Dorsolateral prefrontal cortex (tissue), 122 donors: ENCODE measurements at places on chromosomes 3 and 15.

GRCh38 chr3:15319575-15319974 is 12.8 kb downstream of the SH3BP5 start:
- DNase-seq = no peak

DNA sequence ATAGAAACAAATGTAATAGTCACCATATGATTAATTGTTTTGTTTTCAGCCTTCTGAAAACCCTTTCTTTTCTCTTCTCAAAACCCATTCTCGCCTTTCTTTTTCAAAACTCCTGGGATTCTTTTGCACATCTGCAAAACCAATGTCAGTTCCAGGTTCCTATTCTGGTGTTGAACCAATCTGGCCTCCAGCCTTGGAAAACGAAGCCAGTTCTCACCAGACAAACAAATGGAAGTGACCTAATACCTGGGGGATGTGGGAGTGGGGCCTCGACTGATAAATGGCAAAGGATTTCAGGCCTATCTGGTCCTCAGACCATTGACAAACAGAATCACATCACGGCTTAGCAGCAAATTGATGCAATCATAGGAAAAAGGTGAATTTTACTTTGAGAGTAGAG is 73.0 kb downstream of the COL8A1 start:
- DNase-seq = no peak

GRCh38 chr3:4350789-4351163 is 47.6 kb downstream of the SETMAR start:
- DNase-seq = no peak

DNA sequence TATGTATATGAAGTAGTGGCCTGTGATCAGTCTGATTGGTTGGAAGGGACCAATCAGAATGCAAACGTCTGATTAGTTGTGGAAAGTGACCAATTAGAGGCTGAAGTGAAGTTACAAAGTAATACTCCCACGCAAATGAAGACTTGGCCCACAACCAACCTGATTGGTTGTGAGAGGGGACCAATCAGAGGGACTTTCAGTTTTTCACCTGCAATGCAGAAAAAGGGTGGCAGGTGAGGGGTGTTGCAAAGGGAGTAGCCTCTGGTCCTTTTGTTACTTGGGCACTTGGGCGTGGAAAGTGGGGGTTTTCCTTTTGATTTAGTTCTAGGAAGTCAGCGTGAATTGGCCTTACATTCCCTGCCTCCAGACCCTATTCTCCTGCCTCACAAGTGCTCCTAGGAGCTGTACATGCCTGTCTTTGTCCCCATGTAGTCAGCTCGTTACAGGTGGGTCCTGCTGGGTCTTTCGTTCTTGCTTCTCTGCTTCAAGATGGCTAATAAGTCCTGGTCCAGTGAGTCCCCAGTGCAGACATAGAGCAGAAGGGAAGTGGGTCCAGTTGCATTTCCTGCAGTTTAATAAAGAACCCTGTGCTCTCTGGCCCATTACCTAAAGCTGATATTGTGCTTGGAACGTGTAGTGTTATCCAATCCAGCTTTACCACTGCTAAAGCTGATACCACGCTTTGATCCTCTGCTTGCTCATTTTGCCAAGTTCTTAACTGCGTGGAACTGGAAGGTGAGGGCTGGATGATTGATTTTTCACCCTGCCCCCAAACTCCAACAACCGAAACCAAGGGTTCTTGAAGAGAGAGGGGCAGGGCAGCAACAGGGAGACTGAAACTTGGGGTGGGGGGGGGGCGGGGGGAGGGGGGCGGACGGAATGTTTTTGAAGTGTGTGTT is 46.0 kb upstream of the CD47 start:
- no peak for DNase-seq

DNA sequence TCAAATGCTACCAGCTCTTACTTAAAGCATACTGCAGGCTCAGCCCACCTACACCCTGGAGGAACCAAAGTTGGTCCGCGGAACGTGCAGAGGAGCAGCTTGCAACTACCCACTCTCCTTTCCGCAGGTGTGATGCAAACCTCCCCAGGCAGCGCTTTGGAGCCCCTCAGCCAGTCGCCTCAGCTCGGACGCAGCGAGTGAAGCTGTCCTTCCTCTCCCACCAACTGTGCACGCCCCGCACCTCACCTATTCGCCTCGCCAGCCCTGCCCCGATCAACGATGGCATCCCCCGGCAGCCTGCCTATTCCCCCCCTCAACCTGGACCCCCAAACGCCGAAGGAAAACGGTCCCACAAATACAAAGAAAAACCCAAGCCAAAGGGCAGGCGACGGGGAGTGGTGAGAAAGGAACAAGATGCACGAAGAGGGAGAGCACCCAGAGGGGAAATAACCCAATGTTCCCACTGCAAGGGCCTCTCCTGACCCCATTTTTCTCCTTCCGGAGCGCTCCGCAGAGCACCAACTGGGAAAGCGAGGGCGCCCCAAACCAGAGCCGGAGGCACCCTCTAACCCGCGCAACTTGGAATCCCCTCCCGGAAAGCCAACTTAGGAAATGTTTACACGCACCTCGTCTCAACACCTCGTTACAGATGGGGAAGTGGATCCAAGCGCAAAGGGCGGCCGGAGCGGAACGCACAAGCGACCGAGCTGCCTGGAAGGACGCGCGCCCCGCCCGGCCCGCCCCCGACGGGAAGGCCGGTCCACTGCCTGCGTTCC is 665 bp downstream of the GLB1 start:
- DNase-seq = peak; percentile 66
